Effector CD4-positive, alpha-beta T cell (primary cell): ENCODE measurements at places on chromosomes 16 and 17.
A peak's percentile ranks its signal among the peaks of the same experiment; 100 is the strongest.

DNA sequence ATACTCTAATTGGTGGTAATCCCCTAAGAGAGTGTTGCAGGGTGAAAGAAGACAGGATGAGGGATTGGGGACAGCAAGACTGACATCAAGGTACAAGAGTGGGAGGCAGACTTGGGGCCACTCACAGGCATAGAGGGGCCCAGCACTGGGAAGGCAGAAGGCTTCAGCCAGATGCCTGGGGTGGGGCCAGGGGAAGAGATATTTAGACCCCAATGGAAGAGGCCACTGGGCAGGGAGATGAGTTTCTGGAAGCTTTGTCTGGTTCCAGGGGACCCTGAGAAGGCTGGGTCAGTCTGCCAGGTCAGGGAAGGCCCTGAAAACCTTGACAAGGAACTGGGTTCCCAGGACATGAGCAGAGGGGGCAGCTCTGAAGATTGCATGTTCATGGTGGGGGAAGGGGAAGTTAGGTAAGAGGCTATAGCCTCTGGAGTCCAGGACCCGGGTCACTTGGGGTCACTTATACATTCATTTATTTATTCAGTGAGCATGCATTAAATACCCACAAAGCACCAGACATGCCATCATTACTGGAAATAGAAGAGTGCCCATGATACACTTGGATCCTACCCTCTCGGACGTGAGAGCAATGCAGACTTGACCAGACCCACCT, 92.9 kb downstream of the TMEM132E start:
- DNase-seq = no peak

GRCh38 chr16:85495259-85495658, 117.9 kb upstream of the GSE1 start:
- DNase-seq = no peak

DNA sequence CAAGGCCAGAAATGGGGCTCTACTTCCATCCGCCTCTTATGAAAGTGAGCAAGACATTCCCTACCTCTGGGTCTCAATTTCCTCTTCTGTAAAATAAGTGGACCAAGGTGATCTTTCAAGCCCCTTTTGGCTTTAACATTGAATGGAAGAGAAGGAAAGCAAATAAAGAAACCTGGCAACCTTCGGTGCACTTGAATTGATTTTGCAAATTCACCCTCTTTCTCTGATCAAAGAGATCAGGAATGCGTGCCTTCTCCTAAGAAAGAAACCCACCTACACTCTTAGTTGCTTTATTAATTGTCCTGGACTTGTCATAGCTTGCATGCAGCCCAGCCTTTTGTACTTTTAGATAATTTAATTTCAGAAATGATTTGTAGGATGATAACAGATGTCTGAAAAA, 3.0 kb downstream of the MSI2 start:
- DNase-seq = no peak

DNA sequence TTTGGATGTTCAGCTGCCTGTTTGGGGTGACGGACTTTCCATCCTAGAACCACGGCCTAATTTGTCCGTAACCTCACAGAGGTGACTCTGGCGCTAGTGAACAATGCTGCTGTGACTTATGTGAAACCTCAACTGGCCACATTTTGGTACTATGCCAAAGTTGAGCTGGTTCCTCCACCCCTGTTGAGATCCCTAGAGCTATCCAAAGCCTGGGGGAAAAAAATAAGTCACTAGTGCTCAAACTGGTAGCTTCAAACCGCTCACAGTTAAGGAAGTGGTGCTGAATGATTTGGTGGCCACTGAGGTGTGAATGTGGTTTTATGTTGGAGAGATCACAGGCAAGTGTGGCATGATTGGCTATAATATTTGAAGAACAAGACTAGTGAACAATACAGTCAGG, 11.3 kb upstream of the TUBG2 start:
- DNase-seq = no peak

DNA sequence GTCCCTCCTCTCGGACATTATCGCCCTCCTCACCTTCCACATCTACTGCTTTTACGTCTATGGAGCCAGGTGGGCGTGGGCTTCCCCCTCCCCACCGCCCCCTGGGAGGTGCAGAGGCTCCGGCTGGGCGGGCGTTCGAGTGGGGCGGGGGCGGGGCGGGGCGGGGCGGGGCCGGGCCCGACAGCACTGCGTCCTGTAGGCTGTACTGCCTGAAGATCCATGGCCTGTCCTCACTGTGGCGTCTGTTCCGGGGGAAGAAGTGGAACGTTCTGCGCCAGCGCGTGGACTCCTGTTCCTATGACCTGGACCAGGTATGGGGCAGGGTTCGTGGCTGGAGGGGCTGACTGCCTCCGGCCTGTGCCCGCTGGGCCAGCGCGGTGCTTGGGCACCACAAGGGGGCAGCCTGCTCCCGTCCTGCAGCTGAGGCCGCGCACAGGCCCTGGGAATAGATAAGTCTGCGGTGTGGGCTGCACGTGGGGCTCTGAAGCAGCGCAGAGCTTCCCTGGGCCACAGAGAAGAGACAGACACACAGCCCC, 9.2 kb downstream of the PIGQ start:
- peak; percentile 43 for DNase-seq

- no peak for DNase-seq
Measured at GRCh38 chr17:70644096-70644495, 474.8 kb downstream of the KCNJ2 start.

GRCh38 chr16:16021020-16021419, 71.6 kb downstream of the ABCC1 start:
- no peak for DNase-seq

GRCh38 chr17:61583242-61583641, 7.8 kb downstream of the NACA2 start:
- DNase-seq = no peak

DNA sequence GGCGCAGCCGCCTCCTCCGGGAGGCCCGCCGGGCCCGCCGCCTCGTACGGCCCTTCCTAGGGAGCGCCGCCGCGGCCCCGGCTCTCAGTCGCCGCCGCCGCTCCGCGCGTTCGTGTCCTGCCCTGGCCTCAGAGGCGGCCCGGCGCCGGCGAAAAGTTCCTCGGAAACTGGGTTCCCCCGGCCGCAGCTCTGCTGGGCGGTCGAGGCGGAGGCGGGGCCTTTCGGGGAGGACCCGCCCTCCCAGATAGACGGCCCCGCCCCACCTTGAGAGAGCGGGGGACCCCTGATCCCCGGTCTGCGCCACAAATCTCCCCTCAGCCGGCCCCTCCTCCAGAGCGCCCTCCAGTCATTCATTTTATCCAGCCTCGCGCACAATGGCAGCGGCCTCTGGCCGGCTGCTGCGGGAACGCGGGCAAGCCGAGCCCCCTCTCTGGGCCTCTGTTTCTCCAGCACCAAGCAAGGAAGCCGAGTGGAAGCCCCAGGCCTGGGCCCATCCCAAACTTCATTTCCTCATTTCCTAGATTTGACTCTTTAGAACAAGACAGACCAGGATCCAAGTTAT, at the start of gene SREBF1:
Gene SREBF1, minus strand, starts transcription at position 169 of the 562 bp plus-strand sequence. CDS start 169 bp downstream, outside the sequence.
- peak; percentile 45 for DNase-seq

DNA sequence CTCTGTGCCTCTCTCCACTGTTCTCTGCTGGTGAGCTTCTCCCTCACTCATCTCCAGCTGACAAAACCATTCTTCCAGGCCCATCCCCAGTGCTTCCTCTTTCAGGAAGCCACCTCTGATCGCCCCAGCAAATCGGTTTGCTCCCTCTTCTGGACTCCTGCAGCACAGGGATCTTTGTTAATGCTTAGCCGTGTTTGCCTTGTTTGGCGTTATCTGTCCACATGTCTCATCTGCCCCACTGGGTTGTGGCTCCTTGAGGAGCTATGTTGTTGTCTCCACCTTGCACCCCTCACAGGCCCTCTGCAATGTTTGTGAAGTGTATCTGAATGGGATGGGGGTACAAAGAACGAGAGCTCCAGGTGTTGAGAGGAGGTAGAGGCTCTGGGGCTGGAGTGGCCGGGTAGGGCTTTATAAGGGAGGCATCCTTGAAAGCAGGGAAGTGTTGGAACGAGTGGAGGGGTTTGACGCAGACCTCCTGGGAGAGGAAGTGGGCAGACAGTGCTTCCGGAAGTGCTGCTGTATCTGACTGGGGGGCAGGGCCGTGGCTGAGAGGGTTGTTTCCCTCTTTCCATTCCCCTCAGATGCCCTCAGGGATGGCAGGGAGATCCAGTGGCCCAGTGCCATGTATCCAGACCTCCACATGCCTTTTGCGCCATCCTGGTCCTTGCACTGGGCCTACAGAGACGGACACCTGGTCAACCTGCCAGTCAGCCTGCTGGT, 27.8 kb downstream of the CASKIN2 start:
- no peak for DNase-seq

DNA sequence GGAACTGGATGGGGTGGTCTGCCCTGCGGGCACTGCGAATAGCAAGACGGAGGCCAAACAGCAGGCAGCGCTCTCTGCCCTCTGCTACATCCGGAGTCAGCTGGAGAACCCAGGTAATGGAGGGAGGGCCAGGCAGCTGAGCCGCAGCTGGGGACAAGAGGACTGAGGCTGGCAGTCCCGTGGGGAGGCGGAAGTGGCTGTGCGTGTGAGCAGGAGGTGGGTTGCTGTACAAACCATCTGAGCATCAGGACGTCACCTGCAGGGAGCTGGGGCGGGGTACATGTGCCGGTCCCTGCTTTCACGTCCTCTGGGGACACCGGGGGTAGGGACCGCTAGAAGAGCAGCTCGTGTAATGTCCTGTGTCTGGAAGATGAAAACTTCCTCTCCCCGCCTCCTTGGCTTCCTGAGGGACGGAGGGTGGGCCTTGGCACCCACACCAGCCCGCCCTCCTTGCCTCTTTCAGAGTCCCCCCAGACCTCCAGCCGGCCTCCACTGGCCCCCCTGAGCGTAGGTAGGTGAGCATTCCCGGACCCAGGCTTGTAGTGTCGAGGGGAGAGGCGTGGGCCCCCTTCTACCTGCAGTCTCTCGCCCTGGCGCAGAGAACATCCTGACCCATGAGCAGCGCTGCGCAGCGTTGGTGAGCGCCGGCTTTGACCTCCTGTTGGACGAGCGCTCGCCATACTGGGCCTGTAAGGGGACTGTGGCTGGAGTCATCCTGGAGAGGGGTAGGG, 3.7 kb downstream of the ADAD2 start:
- no peak for DNase-seq

DNA sequence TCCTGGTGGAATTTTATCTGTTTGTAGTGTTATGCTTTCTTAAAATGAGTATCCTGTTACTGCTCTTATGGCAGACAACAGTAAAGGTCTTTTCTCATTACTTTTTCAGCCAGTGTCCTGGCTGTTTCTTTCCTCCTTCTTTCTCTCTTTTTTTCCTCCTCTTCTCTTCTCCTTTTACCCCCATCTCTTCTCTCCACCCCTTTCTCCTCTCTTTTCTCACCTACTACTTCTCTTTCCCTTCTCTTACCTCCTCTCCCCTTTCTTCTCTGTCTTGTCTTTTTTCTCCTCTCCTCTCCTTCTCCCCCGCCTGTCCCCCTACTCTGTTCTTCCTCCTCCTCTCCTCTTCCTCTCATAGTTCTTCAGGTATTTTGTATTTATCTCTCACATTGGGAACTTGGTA, 48.9 kb downstream of the CPD start:
- no peak for DNase-seq

DNA sequence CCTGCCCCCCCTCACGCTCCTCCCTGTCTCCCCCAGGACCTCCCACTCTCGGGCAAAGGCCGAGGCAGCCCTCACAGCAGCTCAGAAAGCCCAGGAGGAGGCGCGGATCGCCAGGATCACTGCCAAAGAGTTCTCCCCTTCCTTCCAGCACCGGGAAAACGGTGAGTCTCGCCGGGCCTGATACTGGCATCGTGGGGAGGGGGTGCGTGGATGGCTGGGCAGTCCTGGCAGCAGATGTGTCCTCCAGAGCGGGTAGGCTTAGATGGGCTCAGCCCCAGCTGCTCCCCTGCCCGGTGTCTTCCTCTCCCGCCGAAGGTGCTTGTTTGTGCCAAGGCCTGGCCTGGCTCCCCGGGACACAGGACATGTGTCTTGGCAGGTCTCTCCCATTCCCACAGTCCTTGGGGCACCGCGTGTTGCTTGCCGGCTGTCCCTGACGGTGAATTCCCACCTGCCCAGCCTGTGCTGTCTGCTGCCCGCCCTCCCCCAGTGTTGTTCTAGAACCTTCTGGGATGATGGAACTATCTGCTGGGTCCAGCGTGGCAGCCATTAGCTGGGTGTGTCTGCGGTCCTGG, 81.6 kb downstream of the KLHDC4 start:
- DNase-seq = no peak

- DNase-seq = no peak
Measured at GRCh38 chr17:29694918-29695563, 72.3 kb upstream of the CORO6 start.

DNA sequence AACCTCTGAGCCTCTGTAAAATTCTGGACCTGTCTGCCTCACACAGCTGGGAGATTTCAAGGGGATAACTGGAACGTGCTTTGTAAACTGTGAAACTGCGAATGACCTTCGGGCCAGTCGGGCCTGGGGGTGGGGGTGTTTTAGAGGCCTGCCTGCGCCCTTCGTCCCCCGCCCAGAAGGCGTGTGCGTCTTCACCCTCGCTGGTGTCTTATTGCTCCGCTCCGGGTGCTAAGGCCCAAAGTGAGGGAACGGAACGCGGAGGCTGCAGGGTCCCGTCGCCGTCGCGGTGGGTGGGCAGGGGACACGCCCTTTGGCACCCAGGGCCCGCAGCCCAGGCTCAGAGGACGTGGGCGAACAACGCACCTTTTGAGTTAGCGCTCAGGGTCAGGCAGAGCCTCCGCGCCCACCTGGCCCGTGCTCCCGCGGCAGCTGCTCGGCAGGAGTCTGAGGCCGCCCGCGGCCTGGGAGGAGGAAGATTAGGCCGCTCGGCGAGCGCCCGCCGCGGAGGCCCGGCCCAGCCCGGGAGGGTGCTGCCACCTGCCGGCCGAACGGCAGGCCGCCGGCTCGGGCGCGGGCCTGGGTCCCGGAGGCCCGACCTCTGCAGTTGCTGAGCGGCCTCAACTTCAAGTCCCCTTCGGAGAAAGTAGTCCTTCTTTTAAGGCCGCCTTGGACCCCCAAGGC, 29.7 kb downstream of the DCAKD start:
- peak; percentile 53 for DNase-seq

GRCh38 chr17:77800816-77801215, 157.7 kb upstream of the TNRC6C start:
- DNase-seq = no peak

GRCh38 chr17:64728041-64728695, 66.1 kb upstream of the SMURF2 start:
- DNase-seq = no peak

DNA sequence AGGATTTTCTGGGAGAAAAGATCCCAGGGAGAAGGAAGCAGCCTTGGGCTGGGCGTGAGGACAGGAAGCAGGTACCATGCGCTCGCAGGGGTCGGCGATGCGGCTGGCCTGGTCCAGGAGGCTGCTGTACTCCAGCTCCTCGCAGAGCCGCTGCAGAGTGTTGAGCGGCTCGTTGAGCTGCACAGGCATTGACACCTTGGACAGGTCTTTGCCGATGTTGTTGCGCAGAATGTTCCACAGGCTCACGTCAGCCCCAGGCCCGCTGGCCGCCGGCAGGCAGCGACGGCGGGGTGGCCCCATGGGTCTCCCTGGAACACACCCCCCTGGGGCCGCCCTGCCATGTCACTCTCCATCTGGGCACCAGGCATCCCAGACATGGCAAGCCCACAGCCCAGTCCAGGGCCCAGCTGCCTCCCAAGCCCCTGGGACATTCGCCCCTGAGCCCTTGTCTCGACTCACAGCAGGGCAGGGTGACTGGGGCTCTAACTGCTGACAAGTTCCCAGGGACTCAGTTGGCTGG, 8.0 kb downstream of the OSBPL7 start:
- DNase-seq = no peak
